ENCODE measurements at places on chromosomes 1 and 21.

- no peak for DNase-seq
Observed at GRCh38 chr1:100988121-100988520, 37.5 kb downstream of the DPH5 start.

DNA sequence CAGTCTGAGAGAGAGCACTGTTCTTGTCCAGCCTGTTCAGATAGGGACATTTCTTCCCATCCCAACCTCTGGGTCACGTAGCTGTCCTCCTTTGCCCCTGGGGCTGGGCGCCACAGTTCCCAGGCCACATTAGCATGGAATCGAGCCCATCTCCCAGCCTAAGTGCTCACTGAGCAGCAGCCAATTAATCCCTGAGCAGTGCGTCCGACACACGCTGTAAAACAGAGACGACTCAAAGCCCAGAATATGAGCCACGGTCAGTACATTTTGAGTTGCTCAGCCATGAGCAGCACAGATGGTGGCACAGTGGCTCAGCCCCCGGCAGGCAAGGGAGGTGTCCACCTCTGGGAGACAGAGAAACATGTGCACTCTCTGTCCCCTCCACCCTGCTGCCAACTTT, 267.4 kb downstream of the NPHP4 start:
- no peak for DNase-seq

DNA sequence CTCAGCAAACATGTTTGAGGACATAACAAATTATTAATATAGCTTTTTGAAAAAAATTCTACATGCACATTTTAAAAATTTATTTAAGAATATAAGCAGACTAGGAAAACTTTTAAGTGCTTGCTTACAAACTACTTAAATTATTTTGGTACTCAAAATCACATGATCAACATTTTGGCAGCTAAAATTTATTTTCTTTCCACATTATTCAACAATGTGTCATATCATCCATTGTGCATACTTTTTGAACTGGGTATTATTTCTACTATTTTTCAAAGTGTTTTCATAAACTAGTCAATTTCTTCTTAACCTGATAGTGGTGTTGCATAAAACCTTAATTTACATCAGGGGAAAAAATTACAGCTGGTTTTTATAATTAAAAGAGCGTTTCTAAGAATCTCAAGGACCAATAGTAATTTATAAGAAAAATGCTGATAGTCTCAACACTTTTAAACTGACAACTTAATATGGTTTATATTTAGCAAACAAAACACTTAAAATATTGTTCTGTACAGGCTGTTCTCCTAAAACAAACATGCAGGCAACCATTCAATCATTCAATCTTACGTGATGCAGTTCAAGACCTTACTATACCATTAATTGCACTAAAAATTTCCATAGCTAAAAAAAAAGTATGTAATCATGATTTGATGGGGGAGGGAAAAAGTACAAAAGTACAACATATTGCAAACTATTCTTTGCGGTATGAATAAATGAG, 105.0 kb downstream of the GPATCH2 start:
- DNase-seq, result no peak

DNA sequence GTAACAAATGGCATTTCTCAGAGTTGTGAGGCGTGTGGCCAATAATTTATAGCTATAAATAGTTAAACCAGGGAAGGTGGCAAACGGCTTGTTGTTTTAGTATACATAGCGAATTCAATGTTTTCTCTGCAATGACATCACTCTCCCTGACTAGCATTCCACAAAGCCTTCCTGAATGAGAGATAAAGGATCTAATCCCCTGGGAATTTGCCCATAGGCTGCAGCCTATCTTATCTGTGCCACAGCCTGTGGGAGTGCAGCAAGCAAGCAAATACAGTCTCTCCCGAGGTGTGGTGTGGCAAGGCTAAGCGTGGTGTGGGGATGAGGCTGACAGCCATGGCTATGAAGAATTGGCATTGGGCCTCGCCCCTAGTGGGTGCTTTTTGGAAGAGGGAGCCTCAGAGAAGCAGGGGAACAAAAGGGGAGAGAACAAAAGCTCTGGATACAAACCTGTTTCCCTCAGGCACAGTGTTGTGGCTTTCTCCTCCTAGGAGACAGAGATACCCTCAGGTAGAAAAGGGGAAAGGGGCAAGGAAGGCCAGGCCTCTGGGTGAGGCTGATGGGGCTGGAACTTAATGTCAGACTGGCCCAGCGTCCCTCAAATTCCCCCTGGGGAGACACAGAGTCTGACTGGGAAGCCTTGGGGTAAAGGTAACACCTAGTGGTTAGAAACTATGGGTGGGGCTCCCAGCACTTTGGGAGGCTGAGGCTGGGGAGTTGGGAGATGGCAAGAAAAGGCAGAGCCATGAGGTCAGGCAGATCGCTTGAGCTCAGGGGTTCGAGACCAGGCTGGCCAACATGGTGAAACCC, 8.9 kb downstream of the TAGLN2 start:
- DNase-seq, result no peak

- DNase-seq, result no peak
Observed at GRCh38 chr1:180672505-180672904, 40.7 kb downstream of the XPR1 start.

DNA sequence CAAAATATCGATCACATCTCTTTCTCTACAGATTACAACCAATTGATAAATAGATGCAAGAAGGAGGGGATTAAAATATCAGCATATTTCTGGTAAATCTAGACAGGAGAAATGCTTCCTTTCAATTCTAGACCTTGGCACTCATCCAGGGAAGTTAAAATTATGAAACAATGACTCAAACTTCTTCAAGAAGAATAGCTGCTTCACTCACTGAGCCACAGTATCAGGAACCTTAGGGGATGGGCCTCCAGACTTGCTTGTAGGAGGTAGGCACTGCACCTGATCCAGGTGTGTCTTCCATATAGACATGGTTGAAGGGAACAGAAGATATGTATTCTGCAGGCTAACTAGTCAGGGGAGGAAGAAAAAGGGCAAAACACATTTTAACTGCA, 9.8 kb downstream of the SLAMF7 start:
- no peak for DNase-seq

- no peak for DNase-seq
Observed at GRCh38 chr1:224014330-224014649, 99.6 kb upstream of the FBXO28 start.

DNA sequence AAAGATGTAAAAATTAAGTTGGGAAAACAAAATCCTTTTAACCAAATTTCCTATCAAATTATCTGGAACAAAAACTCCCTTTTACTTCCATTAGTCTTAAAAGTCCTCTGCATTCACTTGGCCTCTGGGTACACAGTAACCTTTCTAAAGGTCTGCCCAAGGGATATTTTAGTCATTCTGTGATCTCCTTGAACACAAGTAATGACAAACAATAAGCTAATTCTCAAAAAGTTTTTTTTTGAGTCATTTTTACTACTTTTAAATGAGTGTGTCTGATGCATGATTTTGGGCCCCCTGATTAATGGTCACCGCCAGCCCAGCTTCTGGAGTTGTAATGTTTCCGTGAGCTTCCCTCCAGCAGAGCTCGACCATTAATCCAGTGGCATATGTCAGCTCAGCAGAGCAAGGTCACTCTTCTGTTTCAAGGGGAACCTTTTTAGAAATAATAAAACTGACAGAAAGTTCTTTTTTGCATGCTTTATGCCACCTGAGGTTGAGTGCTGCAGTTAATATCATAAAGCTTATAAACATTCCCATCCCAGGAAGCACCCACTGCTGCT, 14.3 kb downstream of the SAMSN1 start:
- no peak for DNase-seq

GRCh38 chr1:92961896-92962752, 862 bp upstream of the DIPK1A start:
- peak; percentile 93 for DNase-seq

DNA sequence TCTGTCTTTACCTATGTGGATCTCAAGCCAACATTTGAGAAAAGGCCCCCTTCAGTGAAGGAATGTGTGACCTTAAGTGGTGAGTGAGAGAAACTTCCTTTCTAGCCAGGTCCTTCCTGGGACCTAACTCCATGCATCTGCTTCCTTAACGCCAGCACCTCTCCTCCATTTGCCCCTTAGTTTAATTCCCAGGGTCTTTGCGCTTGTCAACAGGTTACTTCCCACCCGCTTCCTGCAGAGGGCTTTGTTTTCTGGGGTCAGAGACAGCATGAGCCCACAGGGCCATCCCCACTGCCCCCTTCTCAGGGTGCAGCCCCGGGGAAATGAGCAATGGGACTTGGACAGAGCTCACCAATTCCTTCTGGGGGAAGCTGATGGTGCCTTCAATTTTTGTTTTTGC, 54.8 kb downstream of the EVA1C start:
- DNase-seq, result no peak

DNA sequence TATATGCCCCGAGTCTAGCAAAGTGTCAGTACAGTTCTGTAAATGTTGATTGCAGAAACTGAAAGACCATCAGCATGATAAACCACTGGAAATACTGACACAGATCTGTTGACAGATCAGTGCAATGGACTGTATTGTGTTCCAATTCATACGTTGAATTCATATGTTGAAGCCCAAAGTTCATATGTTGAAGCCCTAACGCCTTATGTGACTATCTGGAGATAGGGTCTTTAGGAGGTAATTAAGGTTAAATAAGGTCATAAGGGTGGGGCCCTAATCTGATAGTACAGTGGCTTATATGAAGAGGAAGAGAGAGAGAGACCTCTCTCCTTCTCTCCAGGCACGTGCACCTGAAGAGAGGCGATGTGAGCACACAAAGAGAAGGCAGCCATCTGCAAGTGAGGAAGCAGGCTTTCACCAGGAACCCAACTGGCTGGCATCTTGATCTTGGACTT, 144.7 kb downstream of the MRPL39 start:
- no peak for DNase-seq

DNA sequence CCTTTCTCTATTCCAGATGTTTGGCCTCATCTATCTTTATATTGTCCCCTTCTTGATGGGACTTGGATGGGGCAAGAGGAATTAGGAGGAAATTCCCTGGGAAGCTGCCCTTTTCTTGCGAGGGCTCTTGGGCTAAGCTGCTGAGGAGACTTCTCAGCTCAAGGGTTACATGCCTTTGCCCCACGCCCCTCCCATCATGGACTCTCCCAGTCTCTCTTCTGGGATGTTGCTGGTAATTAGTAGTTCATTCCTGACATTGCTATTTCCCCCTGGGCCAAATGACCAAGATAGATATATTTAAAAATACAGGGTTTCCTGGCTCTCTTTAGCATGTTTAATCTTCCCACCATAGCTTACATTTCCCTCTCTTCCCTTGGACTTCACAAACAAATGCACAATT, 90.6 kb upstream of the RALGPS2 start:
- no peak for DNase-seq

- DNase-seq, result no peak
Observed at GRCh38 chr1:44723064-44723463, 7.9 kb downstream of the RNU5D-1 start.

- DNase-seq, result no peak
Observed at GRCh38 chr1:115168026-115168425, 78.7 kb upstream of the TSPAN2 start.

DNA sequence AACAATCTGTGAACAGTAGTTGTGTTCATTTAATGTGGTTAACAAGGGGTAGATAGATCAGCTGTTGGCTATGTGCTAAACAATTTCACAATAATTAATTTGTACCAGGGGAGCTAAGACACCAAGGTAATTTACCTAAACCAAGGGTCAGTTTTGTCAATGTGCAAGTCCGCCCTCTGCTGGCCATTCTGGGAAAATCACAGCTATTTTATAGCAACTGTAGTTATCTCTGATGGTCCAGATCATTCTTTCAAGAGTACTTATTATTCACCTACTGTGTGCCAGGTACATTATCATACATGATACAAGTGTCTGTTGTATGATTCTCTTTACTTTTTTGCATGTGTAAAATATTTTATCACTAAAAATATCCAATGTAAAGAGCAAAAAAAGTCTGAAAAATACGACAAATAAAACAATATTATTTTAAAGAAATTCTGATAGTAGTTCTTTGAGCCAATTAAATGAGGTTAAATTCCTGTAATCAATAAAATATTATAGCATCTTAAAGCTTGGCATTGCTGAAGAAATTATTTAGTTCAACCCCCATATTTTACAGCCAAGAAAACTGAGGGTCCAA, 312.3 kb upstream of the FAM78B start:
- peak; percentile 70 for DNase-seq

- DNase-seq, result no peak
Observed at GRCh38 chr1:33819290-33819912, 44.5 kb upstream of the HMGB4 start.

GRCh38 chr1:244989813-244990212, 125.5 kb upstream of the HNRNPU start:
- no peak for DNase-seq

- peak; percentile 64 for DNase-seq
Observed at GRCh38 chr1:93904228-93904627, 5.0 kb downstream of the GCLM start.

DNA sequence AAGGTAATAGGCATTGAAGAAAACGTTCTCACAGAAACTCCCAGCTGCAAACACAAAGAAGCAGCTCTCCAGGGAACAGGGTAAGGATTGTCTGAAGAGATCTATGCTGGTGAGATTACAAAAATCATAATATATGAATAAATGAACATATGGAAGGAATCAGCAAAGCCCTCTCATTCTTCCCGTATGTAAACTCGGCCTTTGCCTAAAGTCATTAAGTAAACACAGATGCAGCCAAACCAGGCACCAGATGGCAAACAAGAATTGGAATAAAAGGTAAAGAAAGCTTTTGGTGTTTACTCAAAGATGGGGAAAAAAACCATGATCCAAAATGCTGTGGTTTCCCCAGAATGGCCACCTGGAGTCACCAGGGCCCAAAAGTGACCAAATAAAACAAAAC, 76.6 kb upstream of the HOOK1 start:
- DNase-seq, result no peak

DNA sequence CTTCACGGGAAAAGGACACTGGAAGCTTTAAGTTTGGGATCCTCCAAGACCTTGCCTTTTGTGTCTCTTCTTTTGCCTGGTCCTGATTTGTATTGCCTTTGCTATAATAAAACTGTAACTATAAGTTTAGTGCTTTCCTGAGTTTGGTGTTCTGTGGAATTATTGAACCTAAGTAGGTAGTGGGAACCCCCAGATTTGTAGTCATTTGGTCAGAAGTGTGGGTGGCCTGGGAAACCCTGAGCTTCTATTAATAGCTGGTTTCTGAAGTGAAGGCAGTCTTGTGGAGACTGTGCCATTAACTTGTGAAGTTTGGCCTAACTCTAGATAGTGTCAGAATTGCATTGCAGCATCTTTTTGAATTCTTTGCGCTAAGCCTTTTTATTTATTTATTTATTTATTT, 6.8 kb upstream of the MYCL start:
- no peak for DNase-seq

- no peak for DNase-seq
Observed at GRCh38 chr1:193086342-193086741, 18.9 kb downstream of the GLRX2 start.

- no peak for DNase-seq
Observed at GRCh38 chr1:20442920-20443625, 42.9 kb downstream of the CAMK2N1 start.

DNA sequence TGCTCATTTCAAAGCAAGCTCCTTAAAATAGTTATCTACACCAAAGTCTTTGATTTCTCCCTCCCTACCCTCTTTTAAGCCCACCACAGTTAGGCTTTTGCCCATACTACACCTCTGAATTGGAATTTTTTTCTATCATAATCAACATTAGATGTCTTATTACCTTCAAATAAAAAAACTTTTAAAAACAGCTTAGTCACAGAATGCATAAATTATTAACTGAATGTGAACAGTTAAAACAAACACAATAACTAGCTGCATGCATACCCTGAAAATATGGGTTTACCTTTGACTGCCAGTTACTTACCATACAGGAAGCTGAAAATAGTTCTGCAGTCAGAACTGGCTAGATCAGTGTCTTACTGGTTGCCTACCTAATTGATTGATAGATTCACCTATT, 210.9 kb downstream of the TGFB2 start:
- no peak for DNase-seq
